ENCODE measurements at places on chromosomes 5 and 9.

DNA sequence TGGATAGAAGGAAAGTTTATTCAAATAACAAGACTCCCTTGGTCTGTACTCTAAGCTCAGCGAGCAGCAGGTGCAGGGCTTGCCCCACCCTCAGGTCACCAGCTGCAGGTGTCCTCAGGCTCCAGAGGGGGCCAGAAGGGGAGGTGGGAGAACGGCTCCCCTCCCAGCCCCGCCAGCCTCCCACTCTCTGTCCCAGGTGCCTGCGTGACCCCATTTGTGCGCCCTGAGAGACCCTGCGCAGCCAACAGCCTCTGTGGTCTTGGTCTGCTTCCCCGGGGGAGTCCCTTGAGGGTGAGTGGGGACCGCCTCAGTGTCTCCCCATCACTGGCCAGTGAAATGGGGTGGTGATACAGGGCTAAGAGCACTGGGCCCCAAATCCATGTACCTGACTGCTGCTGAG lies 62.3 kb upstream of the STXBP1 start:
- no peak for DNase-seq

DNA sequence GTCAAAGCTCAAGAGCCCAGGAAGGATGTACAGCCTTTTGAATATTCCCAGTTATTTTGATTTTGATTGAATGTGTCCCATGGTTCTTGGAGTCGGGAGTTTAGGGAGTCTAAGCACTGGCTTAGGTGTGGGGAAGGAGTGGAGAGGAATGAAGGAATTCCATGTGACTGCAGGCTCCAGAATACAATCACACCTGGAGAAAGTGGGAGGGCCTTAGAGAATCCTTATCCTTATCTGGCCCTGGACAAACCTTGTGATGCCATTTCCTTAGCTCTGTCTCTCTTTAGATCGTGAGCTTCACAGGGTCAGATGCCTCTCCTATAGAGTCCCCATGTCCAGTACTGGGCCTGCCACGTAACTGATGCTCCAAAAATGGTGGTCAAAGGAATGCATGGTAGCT lies 4.2 kb upstream of the EEIG1 start:
- DNase-seq: no peak

DNA sequence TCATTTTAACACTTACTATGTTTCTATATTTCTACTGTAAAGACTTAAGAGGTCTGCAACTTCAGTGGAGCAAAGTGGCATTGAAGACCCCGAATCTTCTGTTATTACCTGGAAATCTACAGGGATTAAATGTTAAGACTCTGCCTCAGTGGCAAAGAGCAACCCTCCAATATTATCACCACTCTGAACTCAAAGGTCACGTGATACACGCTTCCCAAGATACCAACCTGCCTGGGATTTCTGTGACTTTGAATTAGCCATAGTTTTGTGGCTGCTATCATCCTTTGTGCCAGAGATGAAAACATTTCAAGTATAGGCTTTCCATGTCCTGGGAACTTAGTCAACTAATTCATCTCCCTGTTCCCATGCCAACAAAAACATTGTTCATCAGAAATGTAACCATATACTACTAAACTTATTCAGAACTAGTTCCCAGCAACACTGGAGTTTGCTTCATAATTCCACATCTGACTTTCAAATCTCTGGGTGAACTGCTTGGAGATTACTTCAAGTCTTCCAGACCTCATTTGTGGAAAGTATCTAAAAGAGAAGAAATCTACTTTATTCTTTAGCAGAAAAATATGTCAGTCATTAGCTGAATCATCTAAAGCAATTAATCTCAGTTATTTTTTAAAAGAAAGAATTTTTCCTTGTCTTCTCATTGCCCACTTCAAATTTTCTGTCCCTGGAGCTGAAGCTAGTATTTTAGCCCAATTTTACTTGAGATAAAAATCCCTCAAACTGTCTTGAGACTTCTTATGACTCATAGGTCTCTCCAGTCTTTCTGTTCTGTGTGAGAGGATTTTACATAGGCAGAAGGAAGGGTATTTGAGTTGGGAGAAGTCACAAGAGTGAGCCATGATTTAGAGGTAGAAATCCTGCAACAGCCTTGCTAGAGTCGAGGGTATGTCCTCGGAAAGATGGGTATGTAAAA lies 83.0 kb downstream of the ZNF462 start:
- no peak for DNase-seq

DNA sequence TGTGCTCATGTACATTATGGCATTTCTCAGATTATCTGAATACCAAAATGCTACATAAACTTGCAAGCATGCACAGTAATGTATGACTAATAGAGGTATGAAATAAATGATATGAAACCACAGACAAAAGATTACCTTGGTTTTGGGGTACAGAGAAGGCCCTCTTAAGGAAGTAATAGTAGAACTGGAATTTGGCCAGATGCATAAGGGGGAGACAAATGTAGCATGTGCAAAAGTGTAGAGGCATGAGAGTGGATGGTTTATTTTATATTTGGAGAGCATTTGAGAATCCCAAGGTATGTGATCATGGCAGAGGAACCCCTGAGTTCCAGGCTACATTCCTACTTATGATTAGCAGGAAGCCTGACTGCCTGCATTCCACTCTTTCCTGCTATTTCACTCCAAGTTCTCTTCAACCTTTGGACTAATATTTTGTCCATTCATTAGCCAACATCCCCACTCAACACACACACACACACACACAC lies 74.2 kb downstream of the MAMDC2 start:
- DNase-seq: no peak

GRCh38 chr5:128304791-128305190 lies 221.2 kb downstream of the SLC12A2 start:
- DNase-seq: no peak

- DNase-seq: no peak
Measured at GRCh38 chr5:157451806-157452205, 8.2 kb upstream of the NIPAL4 start.

DNA sequence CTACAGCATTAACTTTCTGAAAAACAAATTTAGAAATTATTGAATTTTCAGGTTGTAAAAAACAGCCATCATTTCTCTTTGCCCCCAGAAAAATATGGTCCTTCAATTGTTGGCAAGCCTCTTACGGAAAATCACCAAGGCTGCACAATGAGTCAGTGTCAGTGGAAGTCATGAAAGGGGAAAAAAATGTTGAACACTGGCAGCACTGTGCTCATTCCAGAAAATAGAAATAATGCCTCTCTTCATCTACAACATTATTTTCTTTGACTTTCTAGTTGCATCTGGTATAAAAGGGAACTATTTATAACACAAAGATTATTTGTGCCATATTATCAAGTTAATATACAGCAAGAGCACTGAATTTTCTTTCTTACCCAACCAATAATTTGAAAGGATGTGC lies 26.7 kb upstream of the STK32A start:
- no peak for DNase-seq

GRCh38 chr9:21522348-21522747 lies 40.2 kb upstream of the IFNE start:
- no peak for DNase-seq

DNA sequence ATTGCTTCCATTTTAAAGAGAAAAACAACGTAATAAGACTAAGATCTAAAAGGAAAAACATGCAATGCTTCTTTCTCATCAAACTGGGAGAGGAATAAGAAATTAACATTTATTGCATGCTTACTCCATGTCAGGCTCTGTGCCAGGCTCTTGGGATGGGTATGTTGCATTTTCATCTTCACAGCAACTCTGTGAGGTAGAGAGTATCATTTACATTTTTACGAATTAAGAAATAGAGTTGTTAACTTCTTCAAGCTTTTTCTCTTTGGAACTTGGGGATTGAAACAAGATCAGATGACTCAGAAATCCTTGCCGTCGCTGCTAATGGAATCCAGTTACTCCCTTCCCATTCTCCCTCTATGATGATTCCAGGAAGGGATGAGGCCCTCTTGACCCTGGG lies 39.5 kb downstream of the PDE8B start:
- no peak for DNase-seq

DNA sequence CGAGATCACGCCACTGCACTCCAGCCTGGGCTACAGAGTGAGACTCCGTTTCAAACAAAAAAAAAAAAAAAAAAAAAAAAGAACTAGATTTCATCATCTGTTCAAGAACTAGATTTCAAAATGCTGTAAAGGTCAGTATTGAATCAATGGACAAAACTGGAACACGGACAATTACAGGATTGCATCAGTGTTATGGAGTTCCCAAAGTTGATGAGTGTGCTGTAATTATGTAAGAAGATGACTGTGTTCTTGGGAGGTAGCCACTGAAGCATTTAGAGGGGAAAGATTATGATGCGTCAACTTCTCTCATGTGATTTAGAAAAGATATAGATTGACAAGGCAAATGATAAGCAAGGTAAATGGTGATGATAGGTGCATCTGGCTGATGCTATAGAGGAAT lies 6.5 kb downstream of the FAM240B start:
- DNase-seq: no peak

DNA sequence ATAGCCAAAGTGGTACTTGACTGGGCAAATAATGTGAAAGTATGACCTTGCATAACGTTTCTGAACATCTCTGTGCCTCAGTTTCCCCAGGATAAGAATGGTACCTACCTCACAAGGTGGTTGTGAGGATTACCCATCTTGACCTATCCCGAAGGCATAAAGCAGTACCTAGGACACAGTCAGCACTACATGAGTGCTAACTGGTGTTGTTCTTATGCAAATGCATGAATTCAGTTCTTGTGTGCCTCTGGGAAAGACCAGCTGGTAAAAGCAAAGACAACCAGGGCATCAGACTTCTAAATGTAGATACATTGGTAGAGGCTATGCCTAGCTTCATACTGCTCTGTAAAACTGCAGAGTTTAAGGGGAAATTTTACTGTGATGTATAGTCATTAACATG lies 21.8 kb upstream of the TMEM252 start:
- DNase-seq: no peak

GRCh38 chr9:79446523-79447307 lies 125.0 kb upstream of the TLE4 start:
- DNase-seq: no peak

- DNase-seq: no peak
Measured at GRCh38 chr5:107652839-107653607, 17.7 kb downstream of the EFNA5 start.

DNA sequence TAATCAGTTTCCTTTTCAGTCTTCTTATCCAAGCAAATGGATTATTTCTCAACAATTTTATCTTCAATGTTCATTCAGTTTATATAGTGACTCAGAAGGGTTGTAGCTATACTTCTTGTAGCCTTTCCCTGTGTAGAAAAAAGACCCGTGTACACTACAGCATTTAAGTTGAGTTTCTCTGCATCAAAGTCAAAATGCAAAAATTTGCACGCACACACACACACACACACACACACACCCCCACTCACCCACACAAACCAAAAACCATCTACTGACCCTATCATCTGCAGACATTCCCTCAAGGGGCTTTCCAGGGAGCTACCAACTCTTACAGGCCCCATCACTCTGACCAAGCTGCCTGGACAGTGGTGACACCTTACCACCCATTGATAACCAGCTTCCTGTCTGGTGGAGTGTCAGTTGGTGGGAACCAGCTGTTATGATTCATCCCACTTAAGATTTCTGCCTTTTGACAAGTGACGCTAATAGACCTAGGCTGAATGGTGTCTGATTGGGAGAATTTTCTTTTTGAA lies 12.2 kb upstream of the ELL2 start:
- peak; percentile 94 for DNase-seq

DNA sequence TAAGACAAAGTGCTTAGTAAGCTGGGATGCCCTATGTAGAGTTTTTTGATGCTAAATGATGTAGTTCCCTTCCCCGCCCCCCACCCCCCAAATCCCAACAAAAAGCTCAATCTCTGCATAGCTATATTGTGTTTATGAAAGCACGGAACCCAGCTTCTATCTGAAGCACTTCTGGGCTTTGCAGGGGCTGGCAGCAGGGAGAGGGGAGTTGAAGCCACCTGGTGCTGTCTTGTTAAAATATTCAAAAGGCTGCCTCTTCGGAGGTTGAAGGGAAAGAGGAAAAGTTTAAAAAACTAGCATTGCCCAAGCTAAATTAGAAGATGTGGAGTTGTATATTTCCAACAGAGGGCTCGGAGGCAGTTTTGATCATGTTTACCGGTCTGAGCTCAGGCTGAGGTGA lies 5.0 kb upstream of the TNC start:
- no peak for DNase-seq

GRCh38 chr5:117041926-117042595 lies 467.4 kb upstream of the SEMA6A start:
- DNase-seq: no peak

GRCh38 chr5:180598316-180598701 lies 7.0 kb upstream of the SCGB3A1 start:
- no peak for DNase-seq

DNA sequence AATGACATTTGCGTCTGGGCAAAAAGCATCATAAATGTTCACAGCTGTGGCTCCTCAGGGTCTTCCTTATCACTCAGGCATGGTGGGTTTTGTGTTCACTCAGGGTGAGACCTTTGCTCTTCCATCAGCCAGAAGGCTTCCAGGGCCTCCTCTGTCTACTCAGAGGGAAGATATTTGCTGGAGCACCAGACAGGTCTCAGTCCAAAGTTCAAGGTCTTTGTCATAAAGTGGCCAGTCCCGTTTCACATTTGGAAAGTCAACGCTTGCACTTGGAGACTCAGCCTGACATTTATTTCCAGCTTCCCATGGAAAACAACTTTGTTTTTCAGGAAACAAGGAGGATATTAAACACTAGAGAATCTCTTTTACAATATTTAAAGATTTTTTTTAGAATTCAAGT lies 12.2 kb upstream of the CARTPT start:
- DNase-seq: no peak

DNA sequence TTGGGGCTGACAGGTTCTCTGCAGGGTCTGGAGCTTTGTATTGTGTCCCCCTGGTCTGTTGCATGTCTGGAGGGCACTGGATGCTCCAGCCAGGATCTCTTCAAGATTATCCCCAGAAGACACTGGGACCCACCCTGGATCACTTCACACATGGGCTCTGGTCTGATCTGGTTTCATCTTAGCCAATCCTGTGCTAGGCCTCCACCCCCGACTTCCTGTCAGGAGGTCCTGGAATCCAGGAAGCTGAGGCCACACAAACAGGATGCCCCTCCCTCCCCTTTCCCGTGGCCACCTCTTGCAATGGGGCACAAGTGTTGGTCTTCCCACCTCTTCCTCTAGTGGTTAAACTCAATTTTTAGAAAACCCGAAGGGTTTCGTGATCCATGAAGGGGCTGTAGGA lies 242.6 kb upstream of the MVB12B start:
- DNase-seq: no peak

- no peak for DNase-seq
Measured at GRCh38 chr9:77892955-77893514, 138.6 kb downstream of the GNAQ start.

DNA sequence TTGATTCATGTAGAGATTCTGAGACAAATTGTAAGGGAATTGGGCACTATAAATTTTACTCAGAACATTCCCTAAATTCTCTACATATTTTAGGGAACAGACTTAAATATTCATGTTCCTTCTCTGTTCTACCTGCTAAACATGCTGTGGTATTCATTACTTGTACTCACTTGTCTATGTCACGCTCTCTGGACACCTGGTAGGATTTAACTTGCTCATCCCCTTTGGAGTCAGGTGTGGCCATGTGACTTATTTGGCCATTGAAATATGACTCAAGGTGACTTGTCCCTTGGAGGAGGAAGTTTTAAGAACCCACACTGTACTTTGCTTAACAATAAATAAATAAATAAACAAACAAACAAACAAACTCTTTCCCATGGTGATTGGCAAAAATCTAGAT lies 2258.8 kb upstream of the WWC1 start:
- DNase-seq: no peak

- DNase-seq: no peak
Measured at GRCh38 chr9:102832814-102833213, 162.3 kb upstream of the CYLC2 start.

Data from CMK (cell line).